ENCODE measurements at places on chromosomes 7 and 10.

- no peak for DNase-seq
Measured at GRCh38 chr7:2706685-2707126, 18.7 kb downstream of the AMZ1 start.

GRCh38 chr7:98330926-98331529 lies 49.5 kb downstream of the BRI3 start:
- DNase-seq: no peak

DNA sequence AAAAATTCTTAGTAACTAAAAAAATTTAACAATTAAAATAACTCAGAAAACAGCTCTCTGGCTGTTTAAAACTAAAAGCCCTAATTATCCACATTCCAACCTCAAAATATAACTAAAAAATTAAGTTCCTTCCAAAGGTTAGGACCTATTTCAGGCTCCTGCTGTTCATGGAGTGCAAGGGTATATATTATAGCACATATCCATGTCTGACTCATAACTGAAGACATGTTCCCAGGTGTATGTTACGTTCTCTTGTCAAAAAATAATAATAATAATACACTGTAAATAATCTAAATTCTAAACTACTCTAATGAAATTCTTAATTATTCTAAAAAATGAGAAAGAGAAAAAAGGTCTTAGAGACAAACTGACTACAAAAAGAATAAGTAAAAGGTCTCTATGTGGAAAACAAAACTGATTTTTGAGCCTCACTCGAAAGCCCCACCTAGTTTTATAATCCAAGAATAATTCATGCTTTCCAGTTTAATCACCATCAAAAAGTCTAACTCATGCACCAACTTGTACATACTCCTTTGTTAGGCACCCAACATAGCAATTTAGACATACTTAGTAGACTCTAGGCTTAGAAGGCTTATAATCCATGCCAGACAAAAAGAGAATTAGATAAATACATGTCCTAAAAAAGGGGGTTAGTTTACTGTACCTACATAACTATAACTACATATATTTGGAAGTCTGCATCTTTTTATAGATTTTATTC lies 171.4 kb downstream of the KMT2E start:
- no peak for DNase-seq

DNA sequence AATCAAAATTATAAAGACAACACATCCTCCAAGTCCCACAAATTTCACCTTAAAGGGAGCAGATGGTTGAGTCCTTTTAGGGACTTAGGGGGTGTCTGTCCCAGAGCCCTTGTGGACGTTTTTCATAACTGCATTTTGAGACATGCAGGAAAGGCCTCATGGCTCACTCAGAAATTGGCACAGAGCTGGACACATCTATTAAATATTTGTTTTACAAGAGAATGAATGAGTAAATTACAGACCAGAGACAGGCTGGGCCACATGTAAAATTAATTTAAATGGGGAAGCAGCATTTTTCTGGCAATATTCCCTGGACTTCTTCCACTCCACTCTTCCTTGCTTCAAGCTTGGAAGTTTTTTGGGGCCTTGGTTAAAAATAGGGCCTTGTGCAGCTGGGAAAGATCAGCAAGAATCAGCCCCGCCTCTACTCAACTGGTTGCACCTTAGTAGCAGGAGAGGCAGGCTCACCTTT lies 20.0 kb downstream of the LAMB1 start:
- no peak for DNase-seq

DNA sequence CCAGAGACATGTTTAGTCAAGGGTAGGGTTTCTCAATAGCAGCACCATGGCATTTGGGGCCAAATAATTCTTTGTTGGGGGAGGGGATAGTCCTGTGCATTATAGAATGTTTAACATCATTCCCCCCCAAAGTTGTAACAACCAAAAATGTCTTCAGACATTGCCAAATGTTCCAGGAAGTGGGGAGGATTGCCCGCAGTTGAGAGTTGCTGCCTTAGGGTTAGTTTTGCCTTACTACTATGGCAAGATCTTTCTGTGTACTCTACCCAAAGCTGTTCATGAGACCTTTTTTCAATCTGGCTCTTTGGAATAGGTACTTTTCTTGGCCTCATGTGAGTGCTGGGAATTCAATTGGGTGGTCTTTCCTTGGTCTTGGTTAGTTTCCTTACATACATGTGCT lies 34.1 kb downstream of the SAMD8 start:
- DNase-seq: peak; percentile 13

Data from naive thymus-derived CD4-positive, alpha-beta T cell (primary cell).